ENCODE measurements at places on chromosomes 2 and 18.
A peak's percentile ranks its signal among the peaks of the same experiment; 100 is the strongest.

GRCh38 chr2:124501575-124502152 is 476.6 kb downstream of the CNTNAP5 start:
- DNase-seq = no peak

GRCh38 chr2:33313039-33313438 is 163.4 kb upstream of the RASGRP3 start:
- DNase-seq = no peak

DNA sequence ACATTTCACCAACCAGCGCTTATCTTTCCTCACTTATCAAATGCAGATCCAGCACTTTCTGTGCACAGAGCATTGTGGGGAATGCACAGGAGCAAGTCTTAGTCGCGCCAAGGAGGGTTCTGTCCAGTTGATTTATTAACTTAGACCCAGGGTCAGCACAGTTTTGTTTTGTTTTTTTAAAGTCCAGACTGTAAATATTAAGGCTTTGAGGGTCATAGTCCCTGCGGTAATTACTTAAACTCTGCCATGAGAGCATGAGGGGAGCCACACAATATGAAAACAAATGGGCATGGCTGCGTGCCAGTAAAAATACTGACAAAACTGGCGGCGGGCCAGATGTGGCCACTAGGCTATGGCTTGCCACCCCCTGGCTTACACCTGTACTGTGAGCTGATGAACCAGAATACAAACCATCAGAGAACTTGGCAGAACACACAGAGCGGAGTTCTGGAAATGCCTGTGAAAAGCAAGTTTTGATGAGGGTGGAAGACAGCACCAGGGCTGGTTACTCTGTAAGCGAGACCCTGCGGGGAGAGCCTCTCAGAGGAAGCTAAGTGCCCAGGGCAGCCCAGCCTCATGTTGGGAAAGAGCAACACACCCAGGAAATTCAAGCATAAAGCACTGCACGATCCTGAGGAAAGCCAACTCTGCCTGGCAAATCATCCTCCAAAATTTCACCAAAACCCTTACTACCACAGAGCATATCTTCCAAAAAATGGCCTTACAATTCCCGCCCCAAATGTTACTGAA is 43.6 kb downstream of the L3MBTL4 start:
- no peak for DNase-seq

DNA sequence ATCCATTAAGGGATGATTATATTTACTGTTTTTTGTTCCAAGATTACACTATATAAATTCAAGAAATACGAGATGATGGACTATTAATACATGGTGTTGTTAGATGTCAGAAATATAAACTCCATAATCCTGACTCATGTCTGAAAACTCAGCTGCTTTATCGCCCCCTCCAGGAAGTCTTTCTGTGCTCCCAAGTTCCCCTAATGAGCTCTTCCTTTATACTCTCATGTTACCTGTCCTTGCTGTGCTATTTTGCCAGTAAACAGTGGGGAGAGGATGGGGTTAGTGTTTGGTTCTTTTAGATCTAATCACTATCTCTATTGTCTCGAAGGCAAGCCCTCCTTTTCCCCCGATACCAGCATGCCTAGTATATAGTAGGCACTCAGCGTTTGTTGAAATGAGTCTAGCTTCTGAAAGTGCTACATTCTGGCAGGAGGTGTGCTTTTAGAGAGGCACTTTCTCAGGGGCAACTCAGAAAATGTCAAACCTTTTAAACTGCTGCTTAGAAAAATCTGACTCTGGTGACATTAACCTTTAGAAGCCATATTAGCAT is 21.4 kb upstream of the BARD1 start:
- no peak for DNase-seq

DNA sequence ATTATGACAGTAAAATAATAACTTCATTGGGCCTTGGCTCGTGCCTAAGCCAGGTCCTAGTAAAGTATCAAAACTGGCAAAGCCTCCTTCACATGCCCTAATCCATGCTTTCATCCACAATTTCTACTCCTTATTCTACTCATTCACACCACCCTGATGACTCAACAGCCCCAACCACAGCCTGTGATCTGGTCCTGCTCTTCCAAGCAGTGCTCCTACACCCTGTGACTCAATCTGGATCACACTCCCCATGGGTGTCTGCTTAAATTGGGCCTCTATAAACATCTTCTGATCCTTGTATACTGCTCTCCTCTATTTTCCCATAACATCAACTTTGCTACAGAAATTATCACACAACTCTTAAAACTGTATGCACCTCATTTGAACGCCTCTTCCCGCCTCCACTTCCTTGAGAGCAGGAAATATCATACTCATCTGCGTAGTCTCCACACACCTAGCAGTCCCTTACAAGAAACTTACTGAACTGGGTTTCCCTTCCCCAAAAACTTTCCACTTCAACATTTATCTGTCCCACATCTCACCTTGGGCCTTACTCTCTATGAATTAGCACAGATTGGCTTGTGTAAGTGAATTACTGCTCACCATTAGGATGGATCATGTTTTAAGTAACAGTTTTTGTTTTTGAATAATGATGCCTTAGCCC is 15.9 kb downstream of the GTF3C3 start:
- no peak for DNase-seq

- DNase-seq = no peak
Observed at GRCh38 chr2:129673234-129673633, 306.2 kb upstream of the RAB6C start.

GRCh38 chr2:224357098-224357901 is 44.6 kb downstream of the FAM124B start:
- peak; percentile 28 for DNase-seq

GRCh38 chr18:62450546-62451410 is 72.0 kb upstream of the ZCCHC2 start:
- DNase-seq = peak; percentile 70

DNA sequence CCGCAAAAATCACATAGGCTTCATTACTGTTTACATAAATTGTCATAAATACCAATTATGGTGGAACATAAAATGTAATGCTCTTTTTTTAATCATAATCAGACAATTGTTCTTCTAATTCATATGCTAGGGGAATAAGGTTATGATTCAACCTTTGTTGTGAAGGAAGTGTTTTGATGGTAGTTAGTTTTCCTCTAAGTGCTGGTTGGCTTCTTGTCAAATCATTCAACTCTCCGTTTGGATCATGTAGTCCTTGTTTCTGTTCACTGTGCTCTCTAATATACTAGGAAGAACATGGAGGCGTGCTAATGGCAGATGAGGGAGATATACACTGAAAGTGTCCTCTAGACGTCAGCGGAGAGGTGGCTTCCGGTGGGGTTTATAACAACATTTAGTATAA is 1938.0 kb upstream of the PIK3C3 start:
- no peak for DNase-seq

DNA sequence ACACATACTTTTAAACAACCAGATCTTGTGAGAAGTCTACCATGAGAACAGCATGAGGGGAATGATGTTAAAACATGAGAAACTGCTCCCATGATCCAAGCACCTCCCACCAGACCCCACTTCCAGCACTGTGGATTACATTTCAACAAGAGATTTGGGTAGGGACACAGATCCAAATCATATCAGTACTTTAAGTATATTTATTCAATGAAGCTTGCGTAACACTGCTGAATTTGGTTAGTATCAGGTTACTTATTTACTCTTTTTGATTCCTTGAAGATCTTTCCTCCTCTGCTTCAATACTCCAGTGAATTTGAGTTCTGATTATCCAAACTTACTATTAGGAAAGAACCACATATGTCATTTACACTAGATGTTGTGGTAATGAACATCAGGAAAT is 418.6 kb downstream of the PIK3C3 start:
- DNase-seq = no peak

GRCh38 chr2:152036611-152037469 is 62.0 kb downstream of the CACNB4 start:
- peak; percentile 30 for DNase-seq

- no peak for DNase-seq
Observed at GRCh38 chr2:161604901-161605300, 19.3 kb upstream of the SLC4A10 start.

GRCh38 chr2:55301277-55301676 is 32.2 kb upstream of the MTIF2 start:
- DNase-seq = no peak

- DNase-seq = no peak
Observed at GRCh38 chr2:60735496-60736250, 20.4 kb upstream of the PAPOLG start.

Data from T1000 (cell line).